ENCODE measurements at places on chromosomes 4 and X.

GRCh38 chr4:88759039-88759894 lies 61.6 kb upstream of the NAP1L5 start:
- DNase-seq: no peak

DNA sequence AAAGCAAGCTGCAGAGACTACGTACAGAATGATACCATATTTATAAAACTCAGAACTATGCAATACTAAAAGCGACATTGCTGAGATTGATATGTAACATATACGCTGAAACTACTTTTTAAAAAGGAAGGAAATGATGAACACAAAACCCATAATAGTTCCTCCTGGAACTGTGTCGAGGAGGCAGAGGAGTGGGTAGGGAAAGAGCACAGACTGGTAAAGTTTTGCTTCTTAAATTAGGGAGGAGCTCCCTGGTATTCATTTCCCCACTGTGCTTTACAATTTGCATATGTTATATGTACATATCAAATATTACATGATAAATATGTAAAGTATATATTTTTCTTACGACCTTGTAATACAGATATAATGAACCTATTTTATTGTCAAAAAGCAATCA lies 13.9 kb downstream of the UFSP2 start:
- DNase-seq: no peak

DNA sequence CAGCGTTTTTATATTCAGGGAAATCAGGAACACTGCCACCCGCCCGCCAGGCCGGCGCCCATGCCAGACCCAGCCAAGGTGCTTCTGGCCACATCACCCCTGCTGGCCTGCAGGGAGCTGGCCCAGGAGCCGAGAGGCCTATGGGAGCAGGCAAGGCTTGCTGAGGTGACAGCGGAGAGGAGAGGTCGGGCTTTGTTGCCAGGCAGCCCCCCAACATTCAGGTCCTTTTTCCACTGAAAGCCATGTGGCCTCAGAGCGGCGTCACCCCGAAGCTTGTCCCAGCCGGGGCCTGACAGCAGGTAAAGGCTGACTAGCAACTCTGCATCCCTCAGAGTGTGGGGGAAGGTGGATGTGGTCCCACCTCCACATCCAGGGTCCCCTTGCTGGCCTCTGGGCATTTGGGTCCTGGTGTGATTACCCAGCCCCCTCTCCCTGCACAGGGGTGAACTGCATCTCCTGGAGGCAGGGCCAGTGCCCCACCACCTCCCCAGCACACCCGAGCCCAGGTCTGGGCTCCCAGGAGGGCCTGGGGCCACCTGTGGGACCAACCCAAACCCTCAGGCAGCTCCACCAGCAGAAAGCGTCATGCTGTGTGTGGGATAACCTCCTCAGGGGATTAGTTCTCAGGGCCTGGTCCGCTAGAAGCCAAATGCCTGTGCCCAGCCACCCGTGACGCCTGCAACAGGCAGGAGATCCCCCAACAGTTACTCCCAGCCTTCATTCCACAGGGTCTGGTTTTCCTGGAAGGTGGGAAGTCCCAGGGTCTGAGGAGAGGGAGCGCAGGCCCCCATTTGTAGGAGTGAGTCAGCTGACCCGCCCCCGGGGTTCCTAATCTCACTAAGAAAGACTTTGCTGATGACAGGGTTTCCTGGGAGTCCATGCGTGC lies at the start of gene PDE6B:
Gene PDE6B (plus strand): TSS at position 869 of the 886 bp plus-strand sequence. CDS start 54 bp downstream, outside the sequence.
- DNase-seq: no peak

DNA sequence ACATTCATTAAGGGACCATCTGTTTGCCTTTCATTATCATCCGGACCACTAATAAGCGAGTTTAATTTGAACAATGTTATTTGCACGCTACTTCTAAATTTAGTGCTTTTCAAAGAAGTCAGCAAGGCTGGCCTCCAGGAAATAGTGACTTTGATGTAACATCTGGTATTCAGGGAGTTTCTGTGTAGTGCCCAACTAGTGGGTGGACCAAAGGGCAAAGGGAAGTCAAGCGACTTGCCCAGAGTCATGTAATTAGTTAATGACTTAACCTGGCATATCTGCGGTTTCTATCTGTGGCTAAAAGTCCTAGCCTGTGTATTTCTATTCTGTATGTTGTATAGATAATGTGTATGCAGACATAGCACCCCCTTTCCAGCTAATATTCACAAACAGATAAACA lies 56.3 kb upstream of the LCORL start:
- DNase-seq: no peak

DNA sequence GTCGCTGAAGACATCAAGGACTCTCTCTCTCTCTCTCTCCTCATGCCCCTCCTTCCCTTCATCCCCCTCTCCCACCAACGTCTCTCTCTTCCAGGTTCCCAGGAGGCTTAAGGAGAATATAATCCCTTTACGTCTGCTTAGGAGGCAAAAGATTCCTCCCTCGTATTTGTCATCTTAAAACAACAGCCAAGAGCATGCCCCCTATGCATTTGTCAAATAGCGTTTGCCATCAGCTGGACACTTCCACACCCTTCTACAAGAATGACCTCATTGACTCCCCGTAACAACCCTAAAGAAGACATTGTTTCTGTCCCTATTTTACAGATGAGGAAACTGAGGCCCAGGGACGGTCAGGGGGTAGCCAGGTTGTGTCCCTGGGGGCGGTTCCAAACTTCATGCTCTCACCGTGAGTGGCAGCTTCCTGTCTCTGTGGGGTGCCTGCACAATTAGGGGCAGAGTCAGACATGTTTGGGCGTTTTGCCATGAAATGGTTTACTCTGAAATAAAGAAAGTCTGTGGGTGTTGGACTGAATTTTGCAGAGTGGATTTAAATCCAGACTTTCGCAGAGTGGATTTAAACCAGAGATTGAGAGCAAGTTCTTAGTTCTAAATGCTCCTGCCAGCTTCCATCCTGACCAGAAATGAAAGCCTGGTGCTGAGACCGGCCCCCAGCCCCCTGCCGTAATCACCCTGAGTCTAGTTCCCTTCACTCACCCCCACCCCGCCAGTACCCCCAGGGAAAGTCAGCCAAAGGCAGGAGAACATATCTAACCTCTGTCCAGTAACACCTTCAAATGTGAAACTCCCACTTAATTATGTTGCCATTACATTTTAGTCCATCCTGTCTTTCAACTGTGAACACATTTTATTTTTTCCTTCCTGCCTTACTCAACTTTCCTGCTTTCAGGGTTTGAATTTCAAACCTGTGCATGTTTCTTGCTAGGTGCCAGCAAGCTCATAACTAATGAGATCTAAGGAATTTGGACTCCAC lies 44.3 kb upstream of the TBL1X start:
- no peak for DNase-seq

- DNase-seq: no peak
These were observed 134.2 kb downstream of the SHROOM3 start for GRCh38 chr4:76569225-76569624.

DNA sequence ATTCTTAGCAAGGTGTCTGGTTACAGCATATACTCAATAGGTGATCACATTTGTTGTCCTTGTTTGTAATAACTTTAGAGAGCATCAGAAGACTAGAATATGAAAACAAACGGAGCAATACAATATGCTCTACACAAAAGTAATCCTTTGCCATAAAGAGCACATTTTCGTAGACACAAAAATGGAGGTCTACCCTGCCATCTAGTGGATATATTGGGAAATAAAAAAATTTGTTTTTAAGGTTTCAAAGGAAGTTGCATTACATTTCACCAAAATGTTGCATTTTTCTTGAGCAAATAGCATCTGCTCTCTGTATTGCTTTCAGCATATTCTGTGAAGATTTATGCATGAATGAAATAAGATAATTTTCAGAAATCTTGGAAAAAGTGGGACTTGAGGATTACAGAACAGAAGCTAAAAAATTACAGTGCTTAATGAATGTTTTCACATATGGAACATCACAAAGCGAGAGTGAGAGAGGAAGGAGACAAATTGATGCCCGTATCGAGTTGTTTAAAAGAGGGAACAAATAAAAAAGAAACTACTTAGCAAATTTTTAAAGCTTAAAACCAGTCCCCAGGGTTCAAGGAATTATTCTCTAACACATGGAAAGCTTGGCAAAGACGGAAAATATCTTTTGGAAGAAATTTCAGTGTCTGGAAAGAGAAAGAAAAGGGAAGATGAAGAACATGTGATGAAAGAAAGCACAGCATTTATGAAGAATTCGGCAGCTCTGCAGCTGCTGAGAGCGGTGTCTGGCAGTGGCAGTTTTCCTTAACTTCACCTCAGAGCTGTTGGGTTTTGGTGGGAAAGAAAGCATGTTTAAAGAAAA lies 390.1 kb downstream of the ANKRD50 start:
- no peak for DNase-seq
